ENCODE measurements at places on chromosomes 4 and X.
A peak's percentile ranks its signal among the peaks of the same experiment; 100 is the strongest.

GRCh38 chr4:8217246-8217511 is 18.1 kb downstream of the SH3TC1 start:
- DNase-seq, result no peak

- DNase-seq, result no peak
These were observed 26.3 kb downstream of the EFHC2 start for GRCh38 chrX:44317181-44317580.

GRCh38 chrX:136194536-136194935 is 47.2 kb downstream of the FHL1 start:
- no peak for DNase-seq

GRCh38 chrX:122418758-122419157 is 765.3 kb upstream of the GRIA3 start:
- no peak for DNase-seq

DNA sequence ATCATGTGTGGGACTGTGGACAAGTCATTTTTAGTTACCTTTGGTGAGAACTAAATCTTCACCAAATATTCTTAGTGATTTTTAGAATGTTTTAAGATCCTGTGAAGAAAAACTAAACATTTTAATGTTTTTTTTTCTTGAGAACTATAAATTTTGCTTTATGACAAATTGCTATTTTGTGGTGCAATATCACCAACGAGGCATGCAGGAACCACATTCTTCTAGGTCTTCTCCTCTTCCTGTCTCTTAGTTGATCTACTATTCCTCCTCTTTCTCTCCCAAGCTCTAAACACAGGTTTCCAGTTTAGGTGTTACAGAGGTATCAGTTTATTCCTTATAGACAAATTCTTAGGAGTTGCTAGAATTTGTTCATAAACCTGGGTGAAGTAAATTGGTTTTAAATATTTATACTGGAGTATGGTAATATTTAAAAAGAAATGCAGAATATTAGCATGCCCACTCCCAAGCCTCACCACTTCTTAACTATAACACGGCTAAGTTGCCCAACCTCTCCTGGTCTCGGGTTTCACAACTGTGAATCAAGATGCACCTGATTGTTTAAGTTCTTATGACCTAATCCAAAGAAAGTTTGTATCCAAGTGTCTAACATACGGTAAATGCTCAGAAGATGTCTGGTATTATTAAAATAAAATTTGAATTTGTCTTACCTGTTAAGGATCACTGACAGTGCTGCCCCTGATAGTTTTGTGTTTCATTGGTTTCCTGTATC is 56.5 kb upstream of the CLNK start:
- DNase-seq, result no peak

- peak; percentile 27 for DNase-seq
These were observed 33.7 kb upstream of the MSL3 start for GRCh38 chrX:11724122-11725017.
